Stimulated activated CD8-positive, alpha-beta memory T cell treated with anti-CD3 and anti-CD28 coated beads, Interleukin-7, amount 100 ng/mL, for 48 hours (primary cell): ENCODE measurements at places on chromosomes 16 and 17.

DNA sequence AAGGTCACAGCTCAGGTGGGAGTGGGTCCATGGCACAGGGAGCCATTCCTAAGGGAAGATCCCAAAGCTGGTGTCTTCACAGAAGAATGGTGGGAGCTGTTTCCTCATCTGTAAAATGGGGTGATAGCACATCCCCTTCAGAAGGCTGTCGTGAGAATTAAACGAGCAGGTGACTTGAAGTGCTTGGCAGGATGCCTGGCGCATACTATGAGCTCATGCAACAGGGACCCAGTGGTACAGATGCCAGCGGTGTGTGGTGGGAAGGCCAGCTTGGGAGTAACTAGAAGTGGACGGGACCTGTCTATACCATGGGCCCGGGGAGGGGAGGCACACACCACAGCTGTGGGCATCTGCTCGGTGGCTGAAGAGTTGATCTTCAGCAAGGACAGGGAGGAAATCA, 189.3 kb upstream of the TNRC6C start:
- no peak for DNase-seq

- no peak for DNase-seq
These were observed 690.1 kb downstream of the WWOX start for GRCh38 chr16:78789561-78789960.

- DNase-seq, result no peak
These were observed 1.9 kb upstream of the SNN start for GRCh38 chr16:11666103-11667055.

DNA sequence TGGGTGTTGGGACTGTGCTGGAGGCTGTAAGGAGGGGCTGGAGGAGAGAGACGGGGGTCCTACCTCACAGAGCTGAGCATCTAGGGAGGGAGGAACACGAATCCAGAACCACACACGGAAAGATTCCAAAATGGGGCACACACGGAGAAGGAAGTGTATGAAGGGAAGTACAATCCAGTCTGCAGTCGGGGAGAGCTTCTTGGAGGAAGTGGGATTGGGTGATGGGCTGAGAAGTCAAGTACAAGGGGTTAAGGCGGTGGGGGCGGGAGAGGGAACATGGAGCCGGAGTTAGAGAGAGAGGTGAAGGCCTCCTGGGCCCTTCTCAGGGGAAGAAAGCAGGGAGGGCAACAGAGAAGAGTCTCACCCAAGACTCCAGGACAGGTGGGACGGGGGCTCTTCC, 107.5 kb upstream of the CREBBP start:
- DNase-seq, result no peak

- no peak for DNase-seq
These were observed 3.1 kb downstream of the SPNS3 start for GRCh38 chr17:4436846-4437245.
